ENCODE measurements at places on chromosomes 12 and 14.
A peak's percentile ranks its signal among the peaks of the same experiment; 100 is the strongest.

DNA sequence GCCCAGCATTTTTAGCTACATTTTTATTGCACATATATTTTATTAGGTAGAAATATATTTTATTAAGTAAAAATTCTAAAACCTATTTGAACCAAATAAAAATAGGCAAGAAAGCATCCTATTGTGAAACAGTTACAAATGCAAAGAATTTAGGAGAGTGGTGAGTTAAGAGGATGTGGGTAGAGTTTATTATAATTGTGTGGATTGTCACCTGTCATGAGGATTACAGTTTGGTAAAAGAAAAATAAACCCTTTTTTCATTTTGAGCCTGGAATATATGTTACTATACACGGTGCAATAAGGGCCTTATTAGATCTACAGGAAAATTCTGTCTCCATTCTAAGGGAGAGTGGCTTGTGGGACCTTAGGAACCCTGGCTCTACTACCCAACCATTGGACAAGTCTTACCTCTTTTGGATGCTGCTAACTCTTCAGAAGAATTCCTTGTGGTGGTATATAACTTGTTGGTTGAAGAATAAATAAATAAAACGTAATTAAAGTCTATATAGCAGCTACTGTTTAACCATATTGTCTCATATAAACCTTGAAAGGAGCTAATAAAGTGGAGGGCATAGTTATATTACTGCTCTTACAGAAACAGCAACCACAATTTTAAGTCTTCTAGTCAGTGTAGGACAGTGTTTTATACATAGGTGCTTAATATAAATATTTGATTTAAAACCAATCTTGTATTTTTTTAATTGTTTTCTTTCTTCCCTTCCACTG, 67.8 kb downstream of the FGD4 start:
- DNase-seq = no peak
- no peaks in the 10 kb centered on the region for H3K36me3 ChIP-seq
- peaks cover 24% of the 10 kb centered on the region for H3K4me1 ChIP-seq
- H3K27ac ChIP-seq = no peak overlapping the region
- no peaks in the 10 kb centered on the region for H3K27me3 ChIP-seq

GRCh38 chr12:50922820-50923219, 29.5 kb upstream of the HIGD1C start:
- H3K27ac ChIP-seq = peak overlapping the region; percentile 72
- peaks cover 22% of the 10 kb centered on the region for H3K4me1 ChIP-seq
- no peaks in the 10 kb centered on the region for H3K27me3 ChIP-seq

- no peaks in the 10 kb centered on the region for H3K27me3 ChIP-seq
- DNase-seq = peak; percentile 94
- peak within 1 kb of the TSS; percentile 51 for H3K4me3 ChIP-seq
- H3K4me1 ChIP-seq = peaks cover 20% of the 10 kb centered on the region
- H3K27ac ChIP-seq = peak within 1 kb of the TSS; percentile 52
These were observed at the start of gene HECTD4 for GRCh38 chr12:112381883-112382796. Gene HECTD4 (minus strand): TSS chr12:112382431. CDS start chr12:112382128, 303 bp downstream.

- no peaks in the 10 kb centered on the region for H3K36me3 ChIP-seq
- DNase-seq = no peak
- peaks cover 31% of the 10 kb centered on the region for H3K27me3 ChIP-seq
- H3K4me1 ChIP-seq = peaks cover 30% of the 10 kb centered on the region
- H3K27ac ChIP-seq = no peak overlapping the region
- no peak overlapping the region for H3K4me3 ChIP-seq
These were observed 5.4 kb downstream of the DDN start for GRCh38 chr12:48993787-48994186.

- H3K4me1 ChIP-seq = no peaks in the 10 kb centered on the region
- no peaks in the 10 kb centered on the region for H3K27me3 ChIP-seq
- H3K4me3 ChIP-seq = no peak overlapping the region
- H3K27ac ChIP-seq = no peak overlapping the region
These were observed 121.7 kb downstream of the PHETA1 start for GRCh38 chr12:111247083-111247783.

GRCh38 chr14:42070031-42070430, 463.4 kb downstream of the LRFN5 start:
- H3K27ac ChIP-seq = no peak overlapping the region
- no peaks in the 10 kb centered on the region for H3K4me1 ChIP-seq
- no peaks in the 10 kb centered on the region for H3K27me3 ChIP-seq
- H3K36me3 ChIP-seq = no peaks in the 10 kb centered on the region

DNA sequence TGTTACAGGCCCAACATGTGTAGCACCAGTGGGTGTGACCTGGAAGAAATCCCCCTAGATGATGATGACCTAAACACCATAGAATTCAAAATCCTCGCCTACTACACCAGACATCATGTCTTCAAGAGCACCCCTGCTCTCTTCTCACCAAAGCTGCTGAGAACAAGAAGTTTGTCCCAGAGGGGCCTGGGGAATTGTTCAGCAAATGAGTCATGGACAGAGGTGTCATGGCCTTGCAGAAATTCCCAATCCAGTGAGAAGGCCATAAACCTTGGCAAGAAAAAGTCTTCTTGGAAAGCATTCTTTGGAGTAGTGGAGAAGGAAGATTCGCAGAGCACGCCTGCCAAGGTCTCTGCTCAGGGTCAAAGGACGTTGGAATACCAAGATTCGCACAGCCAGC, 8.6 kb downstream of the BCL2L14 start:
- DNase-seq = no peak
- no peaks in the 10 kb centered on the region for H3K27me3 ChIP-seq
- H3K27ac ChIP-seq = no peak overlapping the region
- H3K4me3 ChIP-seq = no peak overlapping the region
- H3K4me1 ChIP-seq = no peaks in the 10 kb centered on the region

DNA sequence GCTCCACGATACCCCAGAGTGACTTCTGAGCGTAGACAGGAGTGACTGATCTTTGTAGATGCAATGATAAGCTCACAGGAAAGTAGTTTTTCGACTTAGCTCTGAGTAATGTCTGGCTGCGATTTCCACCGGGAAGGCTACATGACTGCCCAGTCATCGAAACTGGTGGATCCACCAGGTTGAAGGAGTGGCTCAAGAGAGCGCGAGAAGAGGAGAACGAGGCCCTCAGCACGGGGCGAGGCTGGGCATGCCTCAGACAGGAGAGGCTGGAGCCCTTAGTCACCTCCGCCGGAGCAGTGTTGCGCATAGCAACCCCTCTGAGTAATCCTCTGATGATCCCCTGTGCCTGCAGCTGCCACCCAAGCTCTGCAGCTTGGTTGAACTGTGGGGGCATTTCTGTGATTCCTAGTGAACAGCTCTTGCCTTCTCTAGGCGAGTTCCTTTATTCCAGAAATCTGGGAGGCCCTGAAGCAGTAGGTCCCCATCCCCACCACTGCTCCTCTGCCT, 25.6 kb downstream of the ELK3 start:
- H3K4me3 ChIP-seq = no peak overlapping the region
- peaks cover 8% of the 10 kb centered on the region for H3K4me1 ChIP-seq
- DNase-seq = no peak
- no peak overlapping the region for H3K27ac ChIP-seq

- no peak overlapping the region for H3K4me3 ChIP-seq
- H3K27me3 ChIP-seq = no peaks in the 10 kb centered on the region
- no peak overlapping the region for H3K27ac ChIP-seq
- DNase-seq = no peak
- H3K4me1 ChIP-seq = no peaks in the 10 kb centered on the region
These were observed 21.3 kb upstream of the SRRM4 start for GRCh38 chr12:118959985-118960560.

- H3K36me3 ChIP-seq = no peaks in the 10 kb centered on the region
- no peaks in the 10 kb centered on the region for H3K4me1 ChIP-seq
- no peak for DNase-seq
- no peaks in the 10 kb centered on the region for H3K27me3 ChIP-seq
These were observed 13.4 kb downstream of the GRIP1 start for GRCh38 chr12:66665435-66665985.

- no peaks in the 10 kb centered on the region for H3K4me1 ChIP-seq
- no peak overlapping the region for H3K4me3 ChIP-seq
- no peaks in the 10 kb centered on the region for H3K36me3 ChIP-seq
- no peak overlapping the region for H3K27ac ChIP-seq
- no peaks in the 10 kb centered on the region for H3K27me3 ChIP-seq
These were observed 36.4 kb upstream of the ATXN2 start for GRCh38 chr12:111635524-111635923.

GRCh38 chr14:53325176-53325806, 172.2 kb upstream of the DDHD1 start:
- no peaks in the 10 kb centered on the region for H3K4me1 ChIP-seq
- H3K4me3 ChIP-seq = no peak overlapping the region
- H3K27me3 ChIP-seq = no peaks in the 10 kb centered on the region

- no peak overlapping the region for H3K27ac ChIP-seq
- no peaks in the 10 kb centered on the region for H3K27me3 ChIP-seq
- no peak overlapping the region for H3K4me3 ChIP-seq
- H3K4me1 ChIP-seq = no peaks in the 10 kb centered on the region
- no peak for DNase-seq
These were observed 122.5 kb downstream of the SLC15A5 start for GRCh38 chr12:16154990-16155389.

GRCh38 chr14:64364907-64365306, 23.2 kb upstream of the MTHFD1 start:
- no peaks in the 10 kb centered on the region for H3K4me1 ChIP-seq
- H3K36me3 ChIP-seq = no peaks in the 10 kb centered on the region
- H3K27me3 ChIP-seq = no peaks in the 10 kb centered on the region

DNA sequence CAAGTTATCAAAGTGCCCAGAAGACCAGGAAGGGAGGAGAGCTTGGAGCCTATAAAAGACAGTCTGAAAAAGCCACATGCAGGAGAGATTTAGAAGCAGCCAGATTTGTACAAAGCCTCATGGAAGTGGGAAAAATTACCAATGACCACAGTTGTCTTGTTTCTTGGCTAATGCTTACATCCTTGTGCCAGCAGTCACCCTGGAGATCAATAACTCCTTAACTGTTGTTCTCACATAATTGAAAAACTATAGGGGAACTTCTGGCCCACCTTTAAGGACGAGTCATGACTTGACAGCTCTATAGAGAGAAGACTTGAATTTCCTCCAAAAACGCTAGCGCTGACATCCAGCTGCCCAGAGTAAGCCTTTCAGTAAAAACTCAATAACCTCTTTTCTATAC, 313.1 kb downstream of the GALC start:
- no peak for DNase-seq
- no peaks in the 10 kb centered on the region for H3K4me1 ChIP-seq
- no peak overlapping the region for H3K4me3 ChIP-seq
- H3K27ac ChIP-seq = no peak overlapping the region

GRCh38 chr12:109630815-109631214, 57.2 kb downstream of the MVK start:
- H3K4me3 ChIP-seq = no peak overlapping the region
- no peaks in the 10 kb centered on the region for H3K4me1 ChIP-seq
- H3K36me3 ChIP-seq = no peaks in the 10 kb centered on the region
- H3K27ac ChIP-seq = no peak overlapping the region
- H3K27me3 ChIP-seq = no peaks in the 10 kb centered on the region
- DNase-seq = no peak

DNA sequence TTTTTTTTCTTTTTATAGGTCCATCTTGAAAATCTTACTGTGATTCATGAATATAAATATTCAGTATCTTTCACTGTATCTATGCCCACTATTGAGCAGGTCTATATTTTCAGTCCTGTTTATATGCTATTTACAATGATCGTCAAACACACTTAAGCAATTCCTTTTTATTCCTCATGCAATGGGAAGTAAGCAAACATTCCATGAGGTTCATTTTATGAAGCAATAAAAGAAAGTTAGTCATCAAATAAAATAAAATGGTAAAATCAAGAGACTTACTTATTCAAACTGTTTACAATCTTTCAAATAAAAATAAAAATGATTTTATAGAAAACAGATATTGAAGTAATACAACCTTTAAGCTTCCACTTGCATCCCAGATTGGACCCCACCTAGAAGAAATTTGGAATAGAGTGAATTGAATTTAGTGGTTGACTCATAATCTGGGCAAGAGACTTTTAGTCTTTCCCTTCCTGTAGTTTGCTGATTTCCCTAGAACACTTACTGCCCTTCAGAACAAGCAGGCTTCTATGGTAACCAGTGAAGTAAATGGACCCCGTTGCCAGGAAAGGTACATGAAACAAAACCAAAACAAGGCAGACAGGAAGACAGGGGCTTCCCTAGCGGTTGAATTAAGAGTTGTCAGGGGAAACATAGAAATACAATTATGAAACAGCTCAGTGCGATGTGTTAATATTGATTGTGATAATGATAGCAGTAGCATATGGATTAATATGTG, 241.0 kb upstream of the ATP2B1 start:
- peaks cover 7% of the 10 kb centered on the region for H3K4me1 ChIP-seq
- H3K27ac ChIP-seq = peak overlapping the region; percentile 28
- H3K36me3 ChIP-seq = no peaks in the 10 kb centered on the region
- peak; percentile 23 for DNase-seq

GRCh38 chr14:68308726-68309520, 483.9 kb downstream of the ZFP36L1 start:
- no peaks in the 10 kb centered on the region for H3K4me1 ChIP-seq
- H3K36me3 ChIP-seq = no peaks in the 10 kb centered on the region
- DNase-seq = no peak
- H3K4me3 ChIP-seq = no peak overlapping the region
- H3K27ac ChIP-seq = no peak overlapping the region

- no peaks in the 10 kb centered on the region for H3K27me3 ChIP-seq
- no peak overlapping the region for H3K27ac ChIP-seq
- H3K36me3 ChIP-seq = no peaks in the 10 kb centered on the region
- no peaks in the 10 kb centered on the region for H3K4me1 ChIP-seq
- H3K4me3 ChIP-seq = no peak overlapping the region
- no peak for DNase-seq
These were observed 369.1 kb upstream of the NOVA1 start for GRCh38 chr14:26966908-26967307.

- peaks cover 22% of the 10 kb centered on the region for H3K4me1 ChIP-seq
- no peak overlapping the region for H3K4me3 ChIP-seq
- DNase-seq = no peak
- no peak overlapping the region for H3K27ac ChIP-seq
These were observed 32.8 kb downstream of the SPTLC2 start for GRCh38 chr14:77583657-77584056.

DNA sequence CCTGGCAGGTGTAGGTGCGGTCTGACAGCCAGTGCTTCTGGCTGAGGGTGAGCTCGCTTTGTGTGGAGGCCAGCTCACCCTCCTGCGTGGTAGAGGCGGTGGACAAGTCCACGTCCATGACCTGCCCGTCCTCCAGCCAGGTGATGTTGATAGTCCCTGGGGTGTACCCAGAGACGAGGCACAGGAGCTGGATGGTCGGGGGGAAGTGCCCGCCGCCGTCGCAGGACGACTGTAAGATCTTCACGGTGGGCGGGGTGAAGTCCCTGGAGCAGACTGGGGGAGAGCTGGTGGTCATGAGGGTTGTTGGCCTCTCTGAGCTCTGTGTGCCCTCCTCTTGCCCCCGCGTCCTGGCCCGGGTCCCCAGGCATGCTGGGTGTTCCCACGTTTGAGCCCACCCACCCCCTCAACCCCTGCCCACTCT, 74.6 kb downstream of the TMEM121 start:
- DNase-seq = no peak
- peaks cover 5% of the 10 kb centered on the region for H3K4me1 ChIP-seq
- H3K27me3 ChIP-seq = no peaks in the 10 kb centered on the region
- no peaks in the 10 kb centered on the region for H3K36me3 ChIP-seq
- H3K4me3 ChIP-seq = no peak overlapping the region

Data from natural killer cell (primary cell).